ENCODE measurements at places on chromosomes 16 and 17.
A peak's percentile ranks its signal among the peaks of the same experiment; 100 is the strongest.

DNA sequence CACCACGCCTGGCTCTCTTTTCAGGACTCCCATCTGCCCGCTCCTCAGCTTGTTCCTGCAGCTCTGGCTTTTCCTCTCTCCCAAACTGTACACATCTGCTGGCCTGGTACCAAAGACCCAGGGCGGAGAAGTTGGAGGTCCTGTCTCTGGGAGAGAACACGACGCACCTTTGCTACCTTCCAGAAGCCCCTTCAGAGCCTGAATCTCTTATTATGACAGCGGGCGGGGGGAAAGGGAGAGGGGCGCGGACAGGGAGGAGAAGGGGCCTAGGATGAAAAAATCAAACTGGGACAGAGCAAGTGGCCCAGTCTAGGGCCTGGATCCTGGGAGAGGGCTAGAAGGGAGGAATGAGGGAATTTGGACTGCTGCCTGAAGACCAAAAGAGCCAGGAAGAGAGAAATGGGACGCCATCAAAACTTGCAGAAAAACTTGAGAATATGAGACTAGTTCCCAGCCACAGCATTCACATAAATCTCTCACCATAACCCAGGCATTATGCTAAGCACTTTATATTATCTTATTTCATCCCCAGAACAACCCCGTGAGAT, 2.5 kb upstream of the PER1 start:
- DNase-seq = no peak

DNA sequence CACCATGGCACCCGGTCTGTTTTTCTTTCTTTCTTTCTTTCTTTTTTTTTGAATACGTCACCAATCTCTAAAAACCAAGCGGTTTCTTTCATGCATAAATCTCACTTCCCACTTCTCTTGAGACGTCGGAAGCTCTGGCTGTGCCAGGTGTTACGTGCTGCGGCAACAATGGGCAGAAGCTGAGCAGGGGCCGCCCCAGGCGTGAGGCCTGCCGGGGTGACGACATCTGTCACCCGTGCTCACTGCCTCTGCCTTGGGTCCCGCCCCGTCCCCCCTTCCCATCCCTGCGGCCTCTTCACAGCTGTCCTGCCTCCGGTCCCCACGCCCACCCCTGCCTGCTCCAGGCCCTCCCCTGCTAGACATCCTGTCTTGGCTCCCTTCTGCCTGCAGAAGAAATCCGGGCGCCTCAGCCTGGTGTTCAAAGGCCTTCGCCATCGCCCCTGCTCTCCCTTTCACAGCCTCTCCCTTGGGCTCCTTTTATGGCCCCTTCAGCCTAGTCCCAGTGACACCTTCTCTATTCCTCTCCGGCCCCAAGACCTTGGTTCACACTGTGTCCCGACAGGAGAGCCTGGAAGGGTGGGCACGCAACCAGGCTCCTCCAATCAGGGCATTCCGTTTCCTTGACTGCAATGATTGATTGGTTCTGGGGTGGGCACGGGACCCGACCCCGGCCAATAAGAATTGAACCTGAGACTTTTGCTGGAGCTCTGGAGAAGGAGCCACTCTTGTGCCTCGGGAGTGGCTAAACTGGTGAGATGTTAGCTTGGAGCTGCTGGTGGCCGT, 4.8 kb downstream of the P2RX1 start:
- DNase-seq = no peak

DNA sequence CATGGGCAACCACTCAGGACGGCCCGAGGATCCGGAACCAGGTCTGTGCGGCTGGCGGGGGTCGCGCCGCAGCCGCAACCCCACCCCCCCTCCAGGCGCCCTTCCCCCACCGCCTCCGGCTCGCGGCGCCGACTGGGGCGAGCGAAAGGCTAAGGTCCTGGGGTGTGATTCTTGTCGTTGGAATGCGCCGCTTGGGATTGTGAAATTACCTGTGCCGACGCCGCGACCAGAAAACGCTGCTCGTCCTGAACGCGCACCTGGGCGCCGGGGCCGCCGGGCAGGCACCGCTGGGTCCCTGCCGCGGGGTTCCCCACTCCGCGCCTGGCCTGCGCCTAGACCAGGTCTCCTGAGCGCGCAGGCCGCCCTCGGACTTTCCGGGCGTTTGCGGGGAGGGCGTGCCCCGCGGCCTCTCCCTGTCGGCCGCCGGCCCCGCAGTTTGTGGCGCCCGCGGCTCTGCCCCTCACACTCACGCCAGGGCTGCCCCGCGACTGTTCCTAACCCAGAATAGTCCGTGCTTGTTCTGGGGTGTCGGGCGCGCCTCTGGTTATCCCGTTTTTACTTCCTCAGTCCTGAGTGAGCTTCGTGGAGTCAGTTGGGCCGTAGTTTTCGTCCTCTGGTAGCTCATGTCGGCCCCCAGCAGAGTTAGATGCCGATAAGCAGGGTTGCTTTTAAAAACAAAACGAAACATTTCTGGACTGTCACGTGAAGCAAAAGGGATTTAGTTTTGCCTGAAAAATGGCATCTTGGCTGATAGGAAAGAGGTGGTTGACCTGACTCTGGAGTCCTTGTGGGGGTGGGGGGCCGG, 147.2 kb downstream of the SPECC1 start:
- DNase-seq = peak; percentile 1

DNA sequence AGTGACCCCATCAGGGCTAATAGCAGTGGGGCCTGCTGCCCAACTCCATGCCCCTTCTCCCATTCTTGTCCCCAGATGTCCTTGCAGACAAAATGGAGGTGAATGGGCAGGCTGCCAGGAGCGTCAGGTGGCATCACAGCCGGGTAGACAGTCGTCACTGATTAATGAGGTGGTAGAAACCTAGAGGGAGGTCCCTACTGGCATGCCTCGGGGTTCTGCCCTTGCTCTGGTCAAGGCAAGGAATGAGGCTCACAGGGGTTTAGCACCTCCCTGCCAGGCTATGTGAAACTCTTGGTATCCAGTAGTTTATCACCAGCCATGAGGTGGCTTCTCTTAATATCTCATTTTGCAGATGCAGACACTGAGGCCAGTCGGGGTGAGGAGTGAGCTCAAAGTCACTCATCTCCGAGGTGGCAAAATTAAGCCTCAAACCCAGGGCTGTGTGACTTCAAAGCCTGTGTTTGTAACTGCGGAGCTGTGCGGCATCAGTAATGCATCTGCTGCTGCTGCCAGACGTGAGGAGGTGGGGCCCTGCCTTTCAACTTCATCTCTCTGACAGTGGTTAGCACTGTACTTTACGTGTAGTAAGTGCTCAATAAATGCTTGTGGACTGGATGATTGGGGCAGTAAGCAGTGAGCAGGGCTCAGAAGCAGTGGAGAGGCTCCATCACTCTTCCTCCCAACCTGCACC, 21.3 kb downstream of the RAI1 start:
- DNase-seq = no peak

DNA sequence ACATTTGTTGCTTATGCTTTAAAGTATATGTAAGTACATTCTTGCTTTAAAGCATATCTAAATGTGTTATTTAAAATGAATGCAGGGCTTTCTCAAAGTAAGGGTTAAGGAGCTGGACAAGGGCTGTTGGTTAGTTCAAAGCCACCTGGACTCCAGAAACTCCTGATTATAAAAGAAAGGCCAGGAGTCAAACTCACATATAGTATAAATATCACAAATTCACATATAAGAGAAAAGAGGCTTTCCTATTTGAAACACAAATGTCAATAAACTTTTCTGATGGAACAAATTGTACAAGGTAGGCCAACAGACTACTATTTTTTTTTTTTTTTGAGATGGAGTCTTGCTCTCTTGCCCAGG, 84.5 kb upstream of the CORO6 start:
- DNase-seq = no peak

DNA sequence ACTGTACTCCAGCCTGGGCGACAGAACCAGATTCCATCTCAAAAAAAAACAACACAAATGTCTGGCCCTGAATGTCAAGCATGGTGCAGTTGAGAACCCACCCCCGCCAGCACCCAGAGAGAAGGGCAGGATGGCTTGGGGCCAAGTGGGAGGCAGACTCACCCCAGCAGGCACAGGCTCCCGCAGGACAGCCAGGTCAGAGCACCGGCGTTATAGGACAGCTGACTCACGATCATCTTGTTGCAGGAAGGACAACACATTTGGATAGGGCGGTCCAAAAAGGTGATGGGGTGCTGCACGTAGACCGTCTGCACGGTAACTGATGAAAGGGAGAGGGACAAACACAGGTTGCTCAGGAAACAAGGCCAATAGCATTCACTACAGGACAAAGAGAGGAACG, 33.3 kb downstream of the LITAF start:
- DNase-seq = no peak

GRCh38 chr17:57294629-57295501, 38.5 kb downstream of the MSI2 start:
- no peak for DNase-seq

DNA sequence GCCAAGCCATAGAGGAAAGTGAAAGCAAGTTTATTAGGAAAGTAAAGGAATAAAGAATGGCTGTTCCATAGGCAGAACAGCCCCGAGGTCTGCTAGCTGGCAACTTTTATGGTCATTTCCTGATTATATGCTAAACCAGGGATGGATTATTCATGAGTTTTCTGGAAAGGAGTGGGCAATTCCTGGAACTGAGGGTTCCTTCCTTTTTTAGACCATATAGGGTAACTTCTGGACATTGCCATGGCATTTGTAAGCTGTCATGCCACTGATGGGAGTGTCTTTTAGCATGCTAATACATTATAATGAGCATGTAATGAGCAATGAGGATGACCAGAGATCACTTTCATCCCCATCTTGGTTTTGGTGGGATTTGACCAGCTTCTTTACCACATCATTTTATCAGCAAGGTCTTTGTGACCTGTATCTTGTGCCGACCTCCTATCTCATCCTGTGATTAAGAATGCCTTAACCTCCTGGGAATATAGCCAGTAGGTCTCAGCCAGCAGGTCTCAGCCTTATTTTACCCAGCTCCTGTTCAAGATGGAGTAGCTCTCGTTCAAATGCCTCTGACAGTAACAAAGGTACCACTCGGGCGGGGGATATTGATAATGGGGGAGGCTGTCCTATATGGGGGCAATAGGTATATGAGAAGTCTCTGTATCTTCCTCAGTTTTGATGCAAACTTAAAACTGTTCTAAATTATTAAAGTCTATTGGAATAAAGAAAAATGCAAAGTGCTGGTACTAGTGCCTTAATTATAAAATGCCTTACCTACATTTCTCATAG, 38.9 kb upstream of the HELZ start:
- no peak for DNase-seq

DNA sequence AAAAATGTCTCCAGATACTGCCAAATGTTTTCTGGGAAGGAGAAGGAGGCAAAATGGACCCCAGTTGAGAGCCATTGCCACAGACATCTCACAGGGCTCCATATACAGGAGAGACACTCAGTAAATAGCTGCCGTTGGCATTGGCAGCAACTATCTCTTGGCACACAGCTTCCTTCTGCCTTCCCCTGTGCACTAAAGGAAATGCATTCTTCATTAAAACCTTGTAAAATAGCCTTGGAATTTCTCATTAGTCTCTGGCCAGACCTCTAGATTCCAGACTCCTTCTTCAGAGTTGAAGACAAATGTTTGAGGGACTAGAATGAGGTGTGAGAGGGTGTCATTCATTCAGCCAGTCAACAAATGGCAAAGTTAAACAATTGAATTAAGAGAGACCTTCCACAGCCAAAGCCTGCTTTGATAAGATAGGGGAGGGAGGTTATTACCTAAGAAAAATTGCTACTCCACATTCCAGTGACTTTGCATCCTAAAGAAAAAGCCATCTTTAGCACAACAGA, 223.9 kb upstream of the HS3ST3A1 start:
- no peak for DNase-seq

DNA sequence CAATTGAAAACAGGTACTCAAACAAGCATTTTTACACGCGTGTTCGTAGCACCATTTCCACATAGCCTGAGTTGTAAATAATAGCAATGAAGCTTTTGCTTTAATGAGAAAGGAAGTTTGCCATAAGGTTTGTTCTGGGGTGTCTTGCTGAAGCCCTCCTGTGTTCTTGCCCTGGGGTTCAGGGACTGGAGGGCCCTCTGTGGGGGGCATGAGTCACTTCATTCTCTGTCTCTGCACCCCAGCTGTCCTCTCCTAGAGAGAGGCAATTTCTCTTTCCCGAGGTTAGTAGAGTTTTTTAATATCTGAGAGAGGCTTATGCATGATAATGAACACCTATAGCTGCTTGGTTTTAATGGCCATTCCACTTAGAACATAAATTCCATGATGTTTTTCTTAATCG, 9.6 kb downstream of the AFMID start:
- DNase-seq = no peak

DNA sequence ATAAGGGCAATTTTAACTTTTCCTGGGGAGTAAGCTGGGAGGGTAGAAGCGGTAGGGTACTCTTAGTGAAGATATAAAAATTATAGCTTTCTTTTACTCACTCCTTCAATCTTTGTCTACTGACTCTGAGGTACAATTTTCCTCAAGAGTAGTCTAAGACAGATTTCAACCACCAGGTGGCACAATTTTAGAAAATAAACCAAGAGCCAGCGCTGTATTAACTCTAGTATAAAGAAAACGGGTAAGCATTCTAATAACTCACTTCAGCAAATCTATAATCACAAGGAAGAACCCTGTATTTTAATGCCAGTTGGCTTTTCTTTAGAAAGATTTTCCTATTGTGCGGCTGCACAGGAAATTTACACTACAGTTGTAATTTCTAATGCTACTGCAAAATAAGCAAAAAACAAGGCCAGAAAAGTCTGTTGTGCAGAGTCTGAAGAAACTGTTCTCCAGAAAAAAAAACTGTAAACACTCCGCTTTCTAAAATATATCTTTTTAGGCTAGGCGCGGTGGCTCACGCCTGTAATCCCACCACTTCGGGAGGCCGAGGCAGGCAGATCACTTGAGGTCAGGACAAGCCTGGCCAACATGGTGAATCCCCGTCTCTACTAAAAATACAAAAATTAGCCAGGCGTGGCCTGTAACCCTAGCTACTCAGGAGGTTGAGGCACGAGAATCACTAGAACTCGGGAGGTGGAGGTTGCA, 1.9 kb downstream of the CMC2 start:
- no peak for DNase-seq

DNA sequence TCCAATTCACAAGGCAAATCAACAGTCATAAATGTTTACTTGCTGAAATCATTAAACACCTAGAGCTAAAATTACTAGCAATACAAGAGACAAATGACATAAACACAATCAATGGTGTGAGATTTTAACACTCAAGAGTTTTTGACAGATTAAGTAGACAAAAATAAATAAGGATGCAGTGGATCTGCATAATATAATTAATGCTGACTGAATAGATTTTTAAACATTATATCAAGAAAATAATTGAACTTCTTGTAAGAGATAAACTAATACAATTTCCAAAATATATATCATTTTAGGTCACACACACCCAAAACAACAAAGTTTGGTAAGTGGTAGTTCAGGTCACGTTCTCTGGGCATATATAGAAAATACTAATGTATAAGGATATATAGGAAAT, 322.6 kb upstream of the XYLT1 start:
- no peak for DNase-seq

- no peak for DNase-seq
Observed at GRCh38 chr16:2787406-2787805, at the start of gene PRSS33. Gene PRSS33, minus strand, starts transcription at chr16:2787560. Its CDS starts 1,013 bp downstream, at chr16:2786547.
